ENCODE measurements at places on chromosomes 4 and X.

DNA sequence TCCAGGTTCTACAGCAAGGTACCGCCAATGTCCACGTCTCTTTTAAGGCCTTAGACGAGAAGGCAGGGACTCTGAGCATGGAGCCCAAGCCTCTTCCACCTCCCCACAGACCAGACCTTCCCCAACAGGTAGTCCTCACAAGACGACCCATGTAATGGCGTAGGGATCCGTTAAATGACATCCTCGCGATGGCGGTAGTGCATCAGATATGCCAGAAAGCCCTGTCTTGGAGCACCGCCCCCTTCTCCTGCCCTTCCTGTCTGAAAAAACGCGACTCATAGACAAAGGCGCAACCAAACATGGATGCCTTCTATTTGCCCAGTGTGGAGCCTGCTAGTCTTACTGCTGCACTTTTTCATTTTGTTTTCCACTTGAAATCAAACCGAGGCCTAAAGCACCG, 185.4 kb downstream of the OR13H1 start:
- DNase-seq: peak; percentile 88

- no peak for DNase-seq
These were observed 75.6 kb downstream of the CPE start for GRCh38 chr4:165454426-165454825.

DNA sequence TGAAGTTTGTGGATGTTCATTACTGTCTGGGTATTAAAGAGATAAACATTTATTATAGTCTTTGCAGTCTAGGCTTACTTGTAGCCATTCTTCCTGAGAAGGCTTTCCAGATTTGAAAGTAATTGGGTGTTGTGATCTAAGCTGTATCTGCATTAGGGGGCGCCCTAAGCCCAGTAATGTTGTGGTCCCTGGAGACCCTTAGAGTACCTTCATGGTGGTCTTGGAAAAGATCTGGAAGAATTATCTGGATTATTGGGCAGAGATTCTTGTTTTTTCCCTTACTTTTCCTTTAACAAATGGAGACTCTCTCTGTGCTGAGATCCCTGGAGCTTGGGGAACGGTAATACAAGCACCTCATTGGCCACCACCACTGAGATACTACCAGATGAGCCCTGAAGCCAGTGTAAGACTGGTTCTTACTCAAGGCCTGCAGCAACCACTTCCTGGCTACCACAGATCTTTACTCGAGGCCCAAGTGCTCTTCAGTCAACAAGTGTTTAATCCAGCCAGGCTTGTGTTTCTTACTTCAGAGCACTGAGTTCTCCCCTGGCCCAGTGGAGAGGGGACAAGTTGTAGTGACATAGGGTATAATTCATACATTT, 63.1 kb downstream of the RTL3 start:
- no peak for DNase-seq

GRCh38 chr4:73869130-73870055, at the start of gene CXCL1:
TSS of gene CXCL1 (plus strand) at chr4:73869393. CDS start at chr4:73869471, 78 bp downstream.
- peak; percentile 72 for DNase-seq

DNA sequence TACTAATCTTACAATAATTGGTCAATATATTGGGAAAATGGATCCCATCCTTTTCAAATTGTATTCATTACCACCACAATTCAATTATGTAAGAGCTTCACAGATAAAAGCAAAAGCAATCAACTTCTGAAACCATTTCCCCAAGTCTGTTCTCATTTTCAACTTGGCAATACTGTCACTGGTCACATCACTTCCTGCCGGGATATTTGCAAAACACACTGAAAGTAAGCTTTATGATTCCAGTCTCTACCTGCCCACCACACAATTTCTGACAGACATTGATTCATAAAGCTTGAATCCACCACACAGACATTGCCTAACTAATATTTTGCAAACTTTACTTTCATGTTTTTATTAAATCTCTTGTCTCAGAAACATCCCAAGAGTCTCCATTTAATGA, 53.6 kb downstream of the LIN54 start:
- DNase-seq: no peak

GRCh38 chrX:109187473-109188168, 294.3 kb downstream of the GUCY2F start:
- DNase-seq: no peak

DNA sequence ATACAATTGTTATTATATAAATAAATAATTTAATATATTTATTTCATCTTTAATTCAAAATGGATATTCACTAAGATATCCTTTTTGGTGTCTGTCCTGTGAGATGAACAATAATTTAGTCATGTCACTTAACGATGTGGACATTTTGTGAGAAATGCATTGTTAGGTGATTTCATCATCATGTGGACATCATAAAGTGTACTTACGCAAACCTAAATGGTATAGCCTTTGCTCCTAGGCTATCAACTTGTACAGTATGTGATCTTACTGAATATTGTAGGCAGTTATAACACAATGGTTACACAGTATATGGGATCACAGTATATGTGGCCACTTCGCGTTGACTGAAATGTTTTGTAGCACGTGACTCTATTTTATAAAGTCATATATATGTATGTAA, 20.2 kb upstream of the CHRNA9 start:
- no peak for DNase-seq

DNA sequence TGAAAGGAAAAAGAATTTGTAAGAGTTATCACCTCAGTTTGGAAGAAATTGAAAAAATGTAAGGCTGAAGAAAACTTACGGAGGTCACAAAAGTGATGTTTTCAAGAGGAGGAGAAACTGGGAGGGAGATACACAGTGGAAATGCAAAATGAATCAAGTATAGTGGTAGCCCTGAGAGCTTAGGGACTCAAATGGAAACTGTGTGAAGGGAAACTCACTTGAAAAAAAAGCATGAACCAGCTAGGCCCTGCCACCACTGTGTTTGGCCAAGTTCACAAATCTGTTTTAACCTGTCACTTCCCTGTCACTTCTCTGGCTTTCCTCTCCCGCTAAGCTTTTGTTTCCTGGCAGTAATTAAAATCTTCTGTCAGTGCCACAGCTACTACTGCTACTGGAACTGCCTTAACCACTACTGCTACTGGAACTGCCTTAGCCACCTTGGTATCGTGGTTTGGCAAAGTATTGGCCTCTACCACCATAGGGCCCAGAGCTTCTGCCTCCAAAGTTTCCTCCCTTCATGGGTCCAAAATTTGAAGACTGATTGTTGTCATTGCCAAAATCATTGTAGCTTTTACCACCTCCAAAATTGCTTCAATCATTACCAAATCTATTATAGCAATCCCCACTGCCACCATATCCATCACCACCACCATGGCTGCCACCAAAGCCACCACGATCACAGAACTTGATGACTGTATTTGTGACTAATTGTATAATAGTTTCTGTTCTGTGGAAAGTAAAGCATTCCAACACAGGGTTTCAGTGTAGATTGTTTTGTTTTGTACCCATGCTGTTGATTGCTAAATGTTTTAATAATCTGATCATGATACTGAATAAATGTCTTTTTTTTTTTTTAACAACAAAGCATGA, 41.5 kb downstream of the SMARCA5 start:
- no peak for DNase-seq

DNA sequence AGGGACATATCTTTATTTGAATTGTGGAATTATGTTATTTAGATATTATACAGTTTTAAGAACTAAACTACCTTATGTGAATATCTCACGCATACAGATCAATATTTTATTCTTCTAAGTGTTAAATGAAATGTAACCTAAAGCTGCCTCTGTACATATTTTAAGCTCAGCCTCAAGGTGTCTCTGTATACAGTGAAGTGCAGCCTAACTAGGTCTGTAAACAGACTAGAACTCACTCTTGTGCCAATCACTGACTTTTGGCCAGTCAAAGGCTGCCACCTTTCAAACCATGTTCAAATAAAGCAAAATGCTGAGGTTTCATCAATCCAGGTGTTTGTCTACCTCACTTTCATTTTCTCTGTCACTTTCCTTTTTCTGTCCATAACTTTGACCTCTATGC, 1074.5 kb upstream of the PRKX start:
- no peak for DNase-seq

DNA sequence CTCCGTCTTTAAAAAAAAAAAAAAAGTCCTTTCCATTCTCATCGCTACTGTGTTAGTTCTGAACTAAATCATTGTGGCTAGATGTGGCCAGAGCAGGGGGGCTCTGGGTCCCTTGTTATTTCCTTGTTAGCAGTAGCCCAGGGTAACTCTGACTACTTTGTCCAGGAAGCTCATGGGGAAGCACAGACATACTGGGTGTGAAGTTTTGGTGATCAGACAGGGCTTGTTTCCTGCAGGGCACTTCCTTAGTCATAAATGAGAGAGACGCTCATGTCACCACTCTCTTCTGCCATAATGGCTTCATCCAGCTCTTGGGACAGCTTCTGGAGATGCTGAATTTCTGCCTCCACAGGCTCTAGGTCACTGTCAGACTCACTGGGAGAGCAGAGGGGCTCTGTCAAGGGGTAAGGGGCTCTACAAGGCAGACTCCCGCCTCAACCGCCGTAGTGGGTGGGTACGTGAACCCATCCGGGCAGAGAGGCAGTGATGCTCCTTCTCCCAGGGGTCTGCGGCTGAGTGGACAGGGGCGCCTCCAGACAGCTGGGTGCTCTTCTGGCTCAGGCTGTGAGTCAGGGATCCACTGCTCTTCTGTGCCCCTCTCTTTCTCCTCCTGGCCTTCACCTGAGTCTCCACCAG, 12.9 kb downstream of the STIM2 start:
- no peak for DNase-seq
